ENCODE measurements at places on chromosomes 1 and 21.

DNA sequence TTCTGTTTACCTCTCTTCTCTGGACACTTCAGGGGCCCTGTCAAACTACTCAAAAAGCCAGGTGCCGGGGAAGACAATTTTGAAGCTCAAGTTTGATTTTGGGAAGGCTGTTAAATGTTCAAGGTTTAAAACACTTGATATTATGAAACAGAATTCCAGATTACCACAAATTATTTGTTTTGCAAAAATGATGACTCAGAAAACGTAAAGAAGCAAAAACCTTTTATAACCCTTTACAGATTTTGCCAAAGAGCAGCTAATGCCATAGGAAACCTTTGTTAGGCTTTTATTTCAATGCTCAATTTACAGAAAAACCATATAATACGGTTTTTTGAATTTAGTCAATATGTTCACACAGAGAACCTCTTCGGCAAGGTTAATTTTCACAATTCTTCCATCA, 593.4 kb upstream of the ZP4 start:
- DNase-seq = no peak

- no peak for DNase-seq
These were observed 487.3 kb upstream of the ADAMTS5 start for GRCh38 chr21:27454234-27454633.

DNA sequence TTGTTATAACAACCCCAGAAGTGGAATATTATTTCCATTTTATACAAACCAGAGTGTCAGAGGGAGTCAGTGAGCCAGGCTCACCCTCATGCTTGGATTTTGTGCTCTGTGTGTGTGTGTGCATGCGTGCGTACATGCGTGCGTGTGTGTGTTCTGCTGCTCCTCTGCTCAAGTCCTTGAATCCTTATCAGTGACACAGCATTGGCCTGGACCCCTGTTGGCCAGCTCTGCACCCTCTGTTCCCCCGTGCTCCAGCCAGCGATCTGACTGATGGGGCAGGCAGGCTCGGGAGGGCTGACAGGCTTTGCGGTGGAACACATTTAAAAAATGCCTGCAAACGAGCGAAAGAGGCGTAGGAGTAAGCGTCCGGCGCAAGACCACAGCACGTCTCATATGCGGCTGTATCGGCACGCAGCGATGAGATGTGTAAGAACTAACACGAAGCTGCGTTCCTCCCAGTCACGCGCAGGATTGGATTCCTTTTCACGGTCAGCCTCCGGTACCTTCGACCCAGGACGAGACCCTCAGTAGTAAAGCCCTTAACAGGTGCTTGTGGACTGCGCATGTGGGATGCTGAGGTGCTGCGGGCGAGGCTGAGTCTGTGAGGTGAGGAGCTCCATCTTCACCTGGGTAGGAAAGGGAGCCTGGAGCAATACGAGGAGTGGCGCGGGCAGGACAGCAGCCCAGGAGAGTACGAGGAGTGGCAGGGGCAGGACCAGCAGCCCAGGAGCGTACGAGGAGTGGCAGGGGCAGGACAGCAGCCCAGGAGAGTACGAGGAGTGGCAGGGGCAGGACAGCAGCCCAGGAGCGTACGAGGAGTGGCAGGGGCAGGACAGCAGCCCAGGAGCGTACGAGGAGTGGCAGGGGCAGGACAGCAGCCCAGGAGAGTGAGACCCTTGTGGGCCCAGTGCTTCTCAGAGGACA, 130.9 kb downstream of the GALNT2 start:
- no peak for DNase-seq

DNA sequence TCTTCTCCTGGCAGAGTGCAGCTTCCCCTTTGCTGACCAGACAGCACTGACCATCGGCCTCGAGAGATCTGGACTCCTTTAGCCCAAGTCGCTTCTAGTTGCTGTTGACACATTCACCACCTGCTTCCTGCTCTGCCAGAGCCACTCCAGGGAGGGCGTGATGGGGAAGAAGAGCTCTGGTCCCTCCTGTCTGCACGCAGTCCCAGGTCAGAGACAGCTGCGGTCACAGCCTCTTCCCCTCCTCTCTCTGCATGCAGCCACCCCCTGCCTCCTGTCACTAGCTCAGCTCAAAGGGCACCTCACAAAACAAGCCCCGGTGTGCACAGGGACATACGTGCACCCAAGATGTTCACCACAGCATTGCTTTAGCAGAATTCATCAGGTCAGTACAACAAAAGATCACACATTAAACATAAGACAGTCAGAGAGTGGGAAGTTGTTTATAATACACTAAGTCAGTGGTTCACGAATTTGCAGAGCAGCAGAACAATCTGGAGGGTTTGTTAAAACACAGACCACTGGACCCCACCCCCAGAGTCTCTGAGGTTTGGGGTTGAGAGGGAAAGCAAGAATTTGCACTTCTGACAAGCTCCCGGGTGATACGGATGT, 132.9 kb downstream of the SYF2 start:
- no peak for DNase-seq

GRCh38 chr1:54018635-54019034, 649 bp upstream of the LDLRAD1 start:
- DNase-seq = no peak

GRCh38 chr1:245025525-245025924, 129.3 kb upstream of the KIF26B start:
- DNase-seq = no peak

DNA sequence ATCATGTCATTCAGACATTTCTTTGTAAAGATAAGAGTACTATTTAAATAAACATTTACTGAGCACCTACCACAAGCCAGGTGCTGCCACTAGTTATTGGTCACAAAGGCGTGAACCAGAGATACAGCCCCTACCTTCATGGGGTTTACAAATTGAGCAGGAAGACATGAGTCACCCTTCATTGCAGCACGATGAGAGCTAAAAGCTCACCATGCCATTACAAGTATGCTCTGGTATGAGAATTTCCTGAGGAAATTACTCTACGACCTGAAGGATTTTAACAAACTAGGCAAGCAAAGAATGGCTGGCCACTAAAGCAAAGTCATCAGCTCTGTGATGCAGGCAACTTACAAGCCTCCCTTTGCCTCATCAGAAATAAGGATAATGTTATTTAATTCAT, 346.8 kb downstream of the BRINP2 start:
- no peak for DNase-seq

Measured in AG09319 (cell line).